Upper lobe of left lung (tissue), 6 donors: ENCODE measurements at places on chromosomes 4 and X.

DNA sequence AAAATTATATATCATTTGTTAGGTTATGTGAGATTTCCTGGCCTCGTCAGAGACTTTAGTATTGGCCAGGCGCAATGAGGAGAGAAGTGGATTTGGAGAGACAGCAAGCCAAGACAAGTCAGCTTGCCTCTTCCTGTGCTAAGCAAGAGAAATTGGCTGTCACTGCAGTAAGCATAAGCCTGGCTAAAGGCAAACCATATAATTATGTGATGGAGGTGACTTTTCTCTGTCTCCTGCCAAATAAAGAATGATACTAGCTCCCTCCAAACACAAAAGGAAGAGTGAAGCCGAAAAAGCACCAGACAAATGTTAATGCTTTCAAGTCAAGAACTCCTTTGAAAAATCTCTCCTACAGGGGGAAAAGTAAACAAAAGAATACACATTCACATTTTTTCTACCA lies 2246.0 kb downstream of the ARAP2 start:
- no peak for DNase-seq

- DNase-seq = no peak
Measured at GRCh38 chr4:21893136-21893535, 55.4 kb downstream of the KCNIP4 start.

GRCh38 chr4:16032396-16032770 lies 51.4 kb downstream of the PROM1 start:
- no peak for DNase-seq

DNA sequence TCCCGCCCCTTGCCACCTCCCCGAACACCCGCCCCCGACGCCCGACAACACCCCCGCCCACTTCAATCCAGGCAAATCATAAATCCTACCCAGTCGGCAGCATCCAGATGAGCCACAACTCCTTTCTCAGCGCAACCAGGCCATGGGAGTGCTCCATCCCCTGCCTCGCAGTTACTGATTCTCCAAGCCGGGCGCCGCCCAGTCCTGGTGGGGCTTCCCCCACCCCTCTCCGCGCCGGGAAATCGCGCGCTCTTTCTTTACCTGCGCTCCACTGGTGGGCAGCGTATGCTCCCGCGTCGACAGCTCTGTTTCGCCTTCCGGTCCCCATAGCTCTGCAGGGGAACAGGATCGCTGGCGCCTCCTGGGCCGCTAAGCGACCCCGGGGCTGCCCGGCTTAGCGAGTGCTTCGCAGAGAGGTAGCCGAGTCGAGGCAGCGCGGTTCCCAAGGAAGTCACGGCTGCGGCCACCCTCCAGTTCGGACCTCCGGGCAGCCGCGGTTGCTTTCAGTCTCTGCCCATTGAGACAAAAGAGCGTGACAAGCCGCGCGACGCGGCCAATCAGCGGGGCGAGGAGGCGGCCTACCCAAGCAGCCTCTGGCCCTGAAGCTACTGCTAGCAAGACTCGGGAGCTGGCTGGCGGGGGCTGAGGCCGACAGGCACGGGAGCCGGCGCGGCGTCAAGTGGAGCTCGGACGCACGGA lies 43.7 kb upstream of the TMSB15B start:
- peak; percentile 65 for DNase-seq

DNA sequence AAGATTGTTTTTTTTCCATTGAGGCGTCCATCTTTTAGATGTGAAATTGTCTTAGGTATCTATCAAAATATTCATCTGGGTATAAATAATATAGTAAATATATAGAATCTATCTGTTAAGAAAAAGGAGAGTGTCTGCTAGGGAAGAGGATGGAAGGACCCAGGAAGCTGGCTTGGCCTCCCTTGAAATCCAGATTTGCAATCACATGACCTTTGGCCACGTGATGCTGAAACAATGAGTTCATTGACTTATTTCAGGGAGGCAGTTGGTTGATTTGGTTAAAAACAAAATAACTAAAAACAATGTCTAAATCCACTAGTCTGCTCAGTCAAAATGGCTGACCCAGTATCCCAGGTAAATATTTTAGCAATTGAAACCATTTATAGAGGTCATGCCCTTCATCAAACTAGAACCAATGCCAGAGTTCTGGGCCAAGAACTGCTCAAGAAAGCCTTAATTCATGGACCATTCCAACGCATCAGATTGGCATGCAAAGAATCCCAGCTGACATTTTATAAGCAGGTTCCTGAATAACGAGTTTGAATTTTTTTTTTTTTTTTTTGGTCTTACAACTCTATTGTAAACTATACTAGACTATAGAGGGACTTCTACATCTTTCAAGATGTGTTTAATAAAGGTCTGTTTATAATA lies 172.7 kb downstream of the MID1 start:
- no peak for DNase-seq

GRCh38 chr4:76515975-76516843 lies 81.2 kb downstream of the SHROOM3 start:
- DNase-seq = no peak

GRCh38 chr4:2288051-2288541 lies 26.2 kb upstream of the MXD4 start:
- DNase-seq = no peak

DNA sequence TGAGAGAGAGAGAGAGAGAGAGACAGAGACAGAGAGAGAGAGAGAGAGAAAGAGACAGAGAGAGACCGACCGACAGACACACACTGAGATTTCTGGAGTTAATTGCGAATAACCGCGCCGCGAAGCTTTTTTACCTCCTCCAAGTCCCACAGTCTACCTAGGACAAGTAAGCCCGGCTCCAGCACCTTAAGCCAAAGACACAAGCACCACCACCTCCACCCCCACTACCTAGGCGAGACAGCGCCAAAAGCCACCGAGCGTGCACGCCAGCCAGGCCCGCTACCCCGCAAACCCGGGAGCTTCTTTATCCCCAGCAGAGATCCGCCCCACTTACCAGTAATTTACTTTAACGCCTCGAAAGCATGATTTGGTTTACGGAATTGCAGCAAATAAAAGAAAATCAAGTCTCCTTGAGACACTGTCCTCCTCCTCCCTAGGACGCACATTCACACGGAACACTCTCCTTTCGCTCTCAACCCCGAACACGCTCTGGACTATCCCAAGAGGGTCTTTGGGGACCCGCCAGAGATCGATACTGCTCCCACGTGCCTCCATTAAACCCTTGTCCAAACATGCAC lies 649.6 kb upstream of the DIPK2B start:
- no peak for DNase-seq

DNA sequence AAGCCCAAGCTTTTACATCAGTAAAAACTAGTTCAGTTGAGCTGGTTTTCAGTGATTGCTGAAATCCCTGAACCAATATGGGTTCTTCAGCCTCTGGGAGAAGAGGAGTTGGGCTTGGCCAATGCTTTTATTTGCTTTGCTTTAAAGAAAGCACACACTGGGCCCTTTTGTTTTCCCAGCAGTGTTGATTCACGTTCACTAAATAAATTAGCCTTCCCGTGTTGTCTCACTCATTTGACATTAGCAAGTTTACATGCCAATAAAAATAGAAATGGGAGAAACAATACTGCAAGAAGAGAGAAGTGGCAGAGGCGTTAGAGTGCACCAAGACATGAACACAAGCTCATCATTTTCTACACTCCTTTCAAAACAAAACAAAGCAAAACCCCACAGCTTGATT lies 136.2 kb downstream of the SHROOM3 start:
- DNase-seq = no peak

DNA sequence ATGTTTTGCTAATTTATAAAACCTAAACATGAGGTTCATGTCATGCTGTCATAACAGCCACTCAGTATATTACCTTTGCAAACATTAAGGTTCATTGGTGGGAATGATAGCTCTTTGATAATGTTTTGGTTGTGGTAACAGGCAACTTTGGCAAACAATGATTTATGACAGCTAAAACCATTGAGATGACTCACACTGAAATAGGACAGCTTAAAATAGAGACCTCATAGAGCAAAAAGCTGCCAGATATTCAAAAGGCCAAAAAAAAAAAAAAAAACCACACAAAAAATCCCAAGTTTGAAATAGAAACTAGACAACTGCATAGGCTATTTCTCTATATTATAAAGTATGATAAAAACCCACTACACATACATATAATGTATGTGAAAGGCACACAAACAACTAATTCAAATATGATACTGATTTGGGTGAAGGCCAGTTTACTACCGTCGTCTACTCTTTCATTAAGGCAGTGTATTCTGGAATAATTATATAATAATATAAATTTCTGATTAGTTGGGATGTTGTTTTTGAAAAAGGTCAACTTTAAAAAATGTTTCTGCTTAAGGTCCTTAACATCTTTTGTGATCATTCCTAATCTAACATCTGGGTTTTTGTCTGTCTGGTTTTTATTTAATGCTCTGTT lies 646.0 kb upstream of the PITX2 start:
- no peak for DNase-seq

DNA sequence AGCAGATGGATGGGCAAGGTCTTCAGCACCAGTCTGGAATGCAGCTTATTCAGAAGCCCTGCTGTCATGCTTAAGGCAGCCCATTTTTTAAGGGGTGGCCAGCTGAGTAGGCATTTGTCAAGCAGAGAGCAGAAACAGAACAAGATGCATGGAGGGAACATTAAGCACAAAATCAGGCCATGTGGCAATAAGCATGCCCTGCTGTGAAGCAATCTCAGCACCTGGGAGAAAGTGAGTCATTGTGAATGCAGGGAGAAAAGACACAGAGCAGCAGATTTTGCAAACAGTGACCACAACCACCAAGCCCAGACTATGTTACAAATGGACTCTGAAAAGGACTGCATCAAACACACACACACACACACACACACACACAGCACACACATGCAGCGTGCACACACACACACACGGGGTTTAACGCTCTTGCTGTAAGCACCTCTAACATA lies 94.1 kb upstream of the GALNT7 start:
- no peak for DNase-seq

GRCh38 chr4:37661772-37662171 lies 24.4 kb downstream of the RELL1 start:
- DNase-seq = no peak

DNA sequence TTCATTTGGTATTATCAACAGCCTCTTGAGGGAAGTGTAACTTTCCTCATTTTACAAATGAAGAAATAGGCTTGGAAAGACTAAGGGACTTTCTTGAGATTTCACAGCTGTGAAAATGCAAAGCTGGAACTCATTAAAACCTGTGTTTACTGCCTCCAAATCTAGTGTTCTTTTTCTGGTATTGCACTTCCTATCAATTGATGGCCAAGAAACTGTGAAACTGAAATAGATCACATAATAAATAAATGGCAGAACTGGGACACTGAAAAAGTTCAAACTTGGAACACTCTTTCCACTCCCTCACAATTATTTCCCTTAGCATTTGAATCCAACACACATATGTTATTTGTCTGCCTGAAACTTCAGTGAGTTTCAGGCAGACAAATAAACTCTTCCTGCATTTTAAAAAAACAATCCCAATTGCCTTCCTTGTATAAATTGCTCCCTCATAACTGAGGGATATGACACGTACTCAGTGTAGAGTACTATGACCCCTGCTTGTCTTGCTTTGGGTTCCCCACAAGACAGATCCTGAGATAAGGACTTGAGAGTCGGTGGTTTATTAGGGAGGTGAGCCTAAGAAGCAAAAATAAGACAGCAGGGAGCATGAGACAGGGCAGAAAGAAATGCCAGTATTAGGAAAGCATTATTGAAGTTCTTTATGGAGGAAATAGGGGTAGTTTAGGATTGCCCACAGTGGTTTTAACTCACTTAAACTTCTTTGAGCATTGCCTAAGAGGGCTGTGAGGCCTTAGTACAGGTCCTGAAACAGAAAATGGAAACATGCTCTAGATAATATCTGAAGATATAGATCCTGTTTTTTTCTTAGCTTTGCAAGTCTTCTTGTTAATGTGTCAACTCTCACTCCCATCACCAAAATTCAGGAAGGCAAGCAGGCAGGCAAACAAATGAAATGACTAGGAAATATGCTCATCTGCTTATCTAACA lies 33.9 kb downstream of the RTL3 start:
- DNase-seq = no peak

DNA sequence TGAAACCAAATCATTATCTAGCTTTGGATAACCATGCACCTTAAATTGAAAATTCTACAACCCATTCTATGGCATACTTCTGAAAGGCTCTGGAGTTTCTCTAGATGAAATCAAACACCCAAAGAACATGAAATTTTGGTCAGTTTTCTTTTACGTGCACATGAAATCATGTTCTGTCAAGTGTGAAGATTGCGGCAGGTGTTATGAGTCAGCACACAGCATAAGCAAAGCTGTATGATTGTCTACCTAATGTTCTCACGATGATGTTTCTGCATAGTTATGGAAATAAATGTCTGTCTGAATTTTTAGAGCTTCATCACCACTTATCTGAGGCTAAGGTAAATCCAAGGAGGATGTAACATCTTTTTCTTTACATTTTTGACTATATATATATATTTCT lies 495.3 kb downstream of the IL1RAPL1 start:
- DNase-seq = no peak

DNA sequence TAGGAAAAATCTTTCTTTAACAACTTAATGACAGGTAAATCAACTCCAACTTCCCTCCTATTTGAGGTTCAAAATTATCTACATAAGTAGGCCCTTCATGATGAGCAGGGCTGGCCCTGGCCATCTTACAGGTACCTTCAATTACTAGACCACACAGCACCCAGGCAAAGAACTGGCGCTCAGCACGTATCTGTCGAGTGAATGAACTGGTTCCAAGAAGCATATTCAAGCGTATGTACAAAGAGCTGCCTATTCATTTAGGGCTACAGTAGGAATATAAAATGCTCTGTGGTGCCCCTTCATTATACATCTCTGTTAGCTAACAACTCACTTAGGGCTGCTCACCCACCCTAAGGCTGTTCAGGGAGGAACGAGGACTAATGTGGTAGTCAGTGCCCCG lies 48.0 kb downstream of the TSPAN5 start:
- no peak for DNase-seq

- DNase-seq = no peak
Measured at GRCh38 chrX:148459343-148459742, 41.1 kb upstream of the AFF2 start.

DNA sequence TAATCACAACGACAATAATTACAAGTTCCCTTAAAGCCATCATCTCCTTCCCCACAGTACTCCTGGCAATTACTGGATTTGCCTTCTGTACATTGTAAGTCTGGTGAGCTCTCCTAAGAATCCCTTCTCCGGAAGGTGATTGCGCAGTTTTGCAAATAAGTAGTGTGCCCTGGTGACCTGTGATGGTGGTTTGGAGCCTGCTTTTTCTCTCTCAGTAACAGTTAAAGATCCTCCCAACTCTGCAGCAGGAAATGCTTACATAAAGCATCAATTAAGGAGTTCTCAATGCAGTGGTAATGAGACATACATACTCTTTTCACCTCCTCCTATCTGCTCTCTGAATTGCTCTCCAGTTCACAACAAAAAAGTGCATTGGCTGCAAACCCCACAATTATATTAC lies 159.7 kb downstream of the SH2D1A start:
- no peak for DNase-seq

- DNase-seq = no peak
Measured at GRCh38 chrX:96619588-96619987, 65.1 kb upstream of the DIAPH2 start.
